ENCODE measurements at places on chromosomes 16 and 17. TPM values are rescaled to one million over a fixed set of nuclear protein-coding genes. Genes with fewer than 3 reads are reported as not detected.

DNA sequence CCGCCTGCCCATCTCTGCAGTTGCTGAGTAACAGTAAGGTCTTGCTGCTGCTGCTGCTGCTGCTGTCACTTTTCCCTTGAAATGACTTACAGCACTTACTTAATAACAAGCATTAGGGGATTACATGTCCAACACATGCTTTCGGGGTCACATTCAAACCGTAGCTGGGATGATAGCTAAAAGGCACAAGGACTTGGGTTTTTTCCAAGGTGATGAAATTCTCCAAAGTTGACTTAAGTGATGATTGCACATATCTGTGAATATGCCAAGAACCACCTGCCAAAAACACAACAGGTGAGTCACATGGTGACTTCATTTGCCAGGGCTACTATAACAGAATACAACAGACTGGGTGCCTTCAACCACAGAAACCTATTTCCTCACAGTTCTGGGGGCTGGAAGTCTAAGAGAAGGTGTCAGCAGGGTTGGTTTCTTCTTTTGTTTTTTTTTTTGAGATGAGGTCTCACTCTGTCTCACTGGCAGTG lies 121.9 kb upstream of the TNRC6C start:
- no peak for DNase-seq

- no peak for DNase-seq
Measured at GRCh38 chr16:57823836-57824235, 21.5 kb upstream of the KIFC3 start.

DNA sequence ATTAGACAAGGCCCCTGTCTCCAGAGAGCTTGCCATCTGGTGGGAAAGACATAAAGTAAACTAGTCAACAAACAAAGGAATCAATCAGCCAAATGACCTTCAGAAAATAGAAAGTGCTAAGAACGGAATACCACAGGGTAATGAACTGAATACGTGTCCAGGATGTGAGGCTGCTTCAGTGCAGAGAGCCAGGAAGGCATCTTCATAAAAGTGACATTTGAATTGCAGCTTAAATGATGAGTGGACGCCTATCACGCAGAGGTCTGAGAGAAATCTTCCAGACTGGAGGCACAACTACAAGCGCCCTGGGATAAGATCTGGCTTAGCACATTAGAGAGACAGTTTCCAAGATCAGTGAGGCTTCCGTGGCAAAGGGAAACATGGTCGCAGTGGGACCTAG lies 574.1 kb upstream of the CDH8 start:
- no peak for DNase-seq

Gene SOCS3
- total RNA-seq: 71.3 TPM

Gene ITGB4
- 14.2 TPM for total RNA-seq

Gene FAHD1
- total RNA-seq: 93.0 TPM

GRCh38 chr16:87337262-87337771 lies 20.1 kb upstream of the C16orf95 start:
- DNase-seq: no peak

DNA sequence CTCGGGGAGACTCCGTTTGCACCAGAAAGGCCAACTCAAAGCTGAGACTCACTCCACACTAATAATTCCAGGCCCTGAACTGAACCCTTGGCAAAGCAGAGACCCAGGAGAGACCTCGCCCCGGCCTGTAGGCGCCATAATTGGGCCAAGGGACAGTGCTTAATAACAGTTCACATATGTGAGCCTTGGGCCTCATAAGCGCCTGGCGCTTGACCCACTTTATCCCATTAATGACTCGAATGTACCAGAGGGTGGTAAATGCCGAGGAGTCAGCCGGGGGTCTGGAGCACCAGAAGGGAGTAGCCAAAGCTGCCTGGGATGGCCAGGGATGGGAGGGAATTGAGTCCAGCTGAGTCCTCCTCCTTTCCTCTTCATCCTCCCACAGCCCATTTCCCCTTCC lies 24.6 kb downstream of the SLC6A4 start:
- no peak for DNase-seq

GRCh38 chr17:76252040-76252954 lies 12.0 kb upstream of the RNF157 start:
- no peak for DNase-seq

DNA sequence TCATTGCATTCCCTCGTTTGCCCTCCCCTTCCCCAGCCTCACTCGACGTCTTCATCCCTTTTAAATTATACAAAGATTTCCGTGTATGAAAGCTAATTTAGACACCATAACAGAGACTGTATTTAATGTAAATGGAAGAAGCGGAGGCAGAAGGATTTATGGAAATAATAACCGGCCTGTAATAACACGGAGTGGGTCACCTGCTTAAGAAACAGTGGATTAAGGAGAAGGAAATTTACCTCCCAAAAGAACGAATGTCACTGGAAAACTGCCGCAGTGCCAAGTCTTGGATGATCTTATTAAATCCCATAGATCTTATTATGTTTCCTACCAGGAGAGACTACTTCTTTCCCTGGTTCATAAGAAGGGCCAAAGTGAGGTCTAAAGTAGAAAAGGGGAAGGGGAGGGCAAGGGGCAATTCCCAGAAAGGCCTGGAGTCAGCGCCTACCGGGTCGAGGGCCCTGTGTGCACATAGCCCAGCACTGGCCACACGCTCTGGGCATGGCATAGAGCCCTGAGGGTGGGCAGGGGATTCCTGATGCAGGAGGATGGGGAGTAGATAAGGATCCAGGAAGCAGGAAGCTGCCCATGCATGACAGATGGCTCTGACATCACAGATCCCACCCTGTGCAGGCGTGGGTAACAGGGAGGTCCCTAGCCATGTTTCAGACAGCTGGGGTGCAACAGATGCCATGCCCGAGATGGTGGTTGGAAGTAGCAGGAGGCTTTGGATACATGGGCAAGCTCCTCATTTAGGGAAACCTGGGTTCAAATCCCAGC lies 56.2 kb upstream of the RPL38 start:
- no peak for DNase-seq

DNA sequence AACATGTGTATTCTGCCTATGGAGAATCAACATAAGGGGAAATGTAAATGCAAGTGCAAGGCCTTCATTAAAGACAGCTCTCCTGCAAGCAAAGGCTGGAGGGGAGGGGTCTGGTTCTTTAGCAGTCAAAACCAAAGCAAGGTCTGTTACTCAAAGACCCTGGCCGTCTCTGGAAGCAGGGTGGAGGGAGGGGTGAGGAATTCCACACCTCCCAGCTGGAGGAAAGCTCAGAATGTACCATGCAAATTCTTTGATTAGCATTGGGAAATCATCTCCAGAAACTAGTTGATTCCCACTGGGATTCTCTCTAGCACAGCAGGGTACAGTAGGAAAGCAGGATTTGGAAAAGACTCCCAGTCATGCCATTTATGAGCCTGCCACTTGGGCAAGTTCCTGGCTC lies 77.3 kb upstream of the ASIC2 start:
- no peak for DNase-seq

Gene TTLL6
- not detected for total RNA-seq

Gene CES1
- 0.13 TPM for total RNA-seq

All from pulmonary artery endothelial cell (primary cell).